CD4-positive, alpha-beta T cell treated with Interleukin-1 beta for 1 hour (primary cell): ENCODE measurements at places on chromosomes 12 and 14.

GRCh38 chr14:22380571-22381407 is 208.2 kb downstream of the DAD1 start:
- DNase-seq, result no peak

- DNase-seq, result no peak
Measured at GRCh38 chr12:88597365-88597764, 17.1 kb upstream of the KITLG start.

GRCh38 chr12:25827141-25827540 is 131.3 kb upstream of the RASSF8 start:
- DNase-seq, result no peak

GRCh38 chr12:85558684-85559083 is 277.5 kb downstream of the RASSF9 start:
- no peak for DNase-seq

GRCh38 chr14:84688297-84689025 is 841.5 kb upstream of the FLRT2 start:
- no peak for DNase-seq

DNA sequence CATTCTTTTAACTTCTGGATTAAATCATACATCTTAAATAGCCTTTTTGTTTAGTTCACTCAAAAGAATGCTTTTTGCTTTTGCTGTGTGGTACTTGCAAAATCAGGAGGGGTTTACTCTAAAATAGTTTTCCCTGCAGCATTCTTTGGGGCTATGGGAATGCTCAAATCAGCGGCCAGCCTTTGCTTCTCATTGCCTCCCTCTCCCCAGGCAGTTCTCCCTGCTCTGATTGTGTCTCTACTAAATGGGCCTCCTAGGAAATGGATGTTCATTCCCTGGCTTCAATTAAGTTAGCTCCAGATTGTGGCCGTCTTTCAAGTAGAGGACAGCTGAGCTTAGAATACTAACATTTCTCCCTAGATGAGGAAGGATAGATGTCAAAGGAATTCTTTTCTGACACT is 4.4 kb downstream of the TULP3 start:
- DNase-seq, result no peak
